ENCODE measurements at places on chromosomes 5 and 9.

GRCh38 chr9:9142001-9142400 is 1342.4 kb upstream of the DMAC1 start:
- DNase-seq = no peak

GRCh38 chr5:12934722-12935121 is 1009.8 kb downstream of the DNAH5 start:
- DNase-seq = no peak

- no peak for DNase-seq
Observed at GRCh38 chr5:154866841-154867240, 8.4 kb downstream of the CNOT8 start.

GRCh38 chr5:72455476-72455875 is 51.7 kb downstream of the ZNF366 start:
- DNase-seq = no peak

GRCh38 chr9:123267481-123268198 is 746 bp downstream of the STRBP start:
- DNase-seq = no peak

DNA sequence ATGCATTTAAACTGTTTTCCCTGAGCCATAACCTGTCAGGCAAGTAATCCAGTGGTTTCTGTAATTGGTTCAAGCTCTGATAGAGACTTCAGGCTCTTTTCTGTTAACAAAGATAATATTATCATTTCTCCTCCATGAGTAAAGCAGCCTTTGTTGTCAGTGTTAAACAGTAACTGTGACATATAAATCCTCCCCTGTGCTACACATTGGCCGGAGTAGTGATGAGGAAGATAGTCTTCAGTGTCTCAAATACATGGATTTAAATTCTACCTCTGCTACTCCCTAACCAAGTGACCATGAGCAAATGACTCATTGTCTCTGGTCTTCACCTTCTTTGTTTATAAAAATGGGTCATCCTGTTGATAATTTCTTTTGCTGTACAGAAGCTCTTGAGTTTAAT is 615.5 kb upstream of the CHD1 start:
- DNase-seq = no peak

- DNase-seq = no peak
Observed at GRCh38 chr5:96001262-96001661, 39.6 kb upstream of the ELL2 start.

GRCh38 chr5:16626696-16627264 is 10.0 kb upstream of the RETREG1 start:
- DNase-seq = no peak

GRCh38 chr5:159002171-159002570 is 97.5 kb downstream of the EBF1 start:
- no peak for DNase-seq

- DNase-seq = no peak
Observed at GRCh38 chr5:135051872-135052271, 17.8 kb upstream of the PITX1 start.

DNA sequence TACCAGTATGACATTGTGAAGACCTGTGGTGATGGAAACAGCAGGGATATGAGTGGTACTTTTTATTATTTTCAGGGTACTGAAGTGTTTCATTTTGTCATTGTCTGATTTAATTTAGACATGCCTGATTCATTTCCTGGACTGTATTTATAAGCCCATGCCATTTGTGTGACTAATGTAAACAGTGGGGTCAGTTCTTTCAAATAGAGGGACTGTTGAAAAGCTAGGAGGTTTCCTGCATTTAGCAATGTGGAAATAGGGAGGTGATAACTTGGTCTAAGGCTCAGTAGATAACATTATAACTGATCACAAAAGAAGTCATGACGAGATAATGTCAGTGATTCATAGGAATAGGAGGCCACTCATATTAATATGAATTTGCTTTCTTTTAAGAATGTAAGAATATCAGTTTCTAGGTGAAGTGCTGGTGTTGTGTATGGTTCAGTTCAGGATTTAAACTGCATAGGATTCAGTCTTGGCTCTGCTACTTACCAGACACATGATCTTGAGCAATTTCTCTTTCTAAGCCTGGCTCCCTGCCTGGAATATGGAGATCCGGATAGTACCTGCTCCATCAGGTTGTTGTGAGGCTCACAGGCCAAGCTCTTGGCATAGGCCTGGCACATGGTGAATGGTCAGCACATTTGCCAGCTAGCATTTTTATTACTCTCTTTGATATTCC is 7.5 kb downstream of the RASGRF2 start:
- DNase-seq = no peak

- no peak for DNase-seq
Observed at GRCh38 chr5:59296317-59297264, 596.9 kb downstream of the PDE4D start.

DNA sequence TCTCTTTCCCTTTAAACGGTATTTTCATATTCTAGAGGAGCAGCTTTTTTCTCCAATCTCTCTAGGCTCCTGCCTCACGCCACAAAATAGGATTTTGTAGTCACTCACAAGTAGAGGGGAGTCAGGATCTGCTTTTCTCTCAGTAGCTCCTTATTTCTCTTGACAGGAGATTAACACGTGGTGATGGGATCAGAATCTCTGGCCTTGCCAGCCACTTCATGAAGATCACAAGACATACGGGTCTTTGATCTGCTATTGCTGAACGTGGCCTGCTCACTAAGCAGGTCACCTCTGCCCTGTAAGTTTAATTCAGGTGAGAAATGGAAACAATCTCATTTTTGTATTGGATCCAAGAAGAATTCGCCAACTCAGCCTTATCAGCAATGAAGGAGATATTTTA is 257.5 kb downstream of the DIRAS2 start:
- no peak for DNase-seq

Data from right forelimb (tissue), 1 donor.